ENCODE measurements at places on chromosomes 7 and 10.

- H3K36me3 ChIP-seq, result no peaks in the 10 kb centered on the region
- H3K4me3 ChIP-seq, result no peak overlapping the region
- peaks cover 4% of the 10 kb centered on the region for H3K4me1 ChIP-seq
- H3K27ac ChIP-seq, result no peak overlapping the region
- DNase-seq, result no peak
Observed at GRCh38 chr7:131238347-131238931, 89.2 kb upstream of the MKLN1 start.

DNA sequence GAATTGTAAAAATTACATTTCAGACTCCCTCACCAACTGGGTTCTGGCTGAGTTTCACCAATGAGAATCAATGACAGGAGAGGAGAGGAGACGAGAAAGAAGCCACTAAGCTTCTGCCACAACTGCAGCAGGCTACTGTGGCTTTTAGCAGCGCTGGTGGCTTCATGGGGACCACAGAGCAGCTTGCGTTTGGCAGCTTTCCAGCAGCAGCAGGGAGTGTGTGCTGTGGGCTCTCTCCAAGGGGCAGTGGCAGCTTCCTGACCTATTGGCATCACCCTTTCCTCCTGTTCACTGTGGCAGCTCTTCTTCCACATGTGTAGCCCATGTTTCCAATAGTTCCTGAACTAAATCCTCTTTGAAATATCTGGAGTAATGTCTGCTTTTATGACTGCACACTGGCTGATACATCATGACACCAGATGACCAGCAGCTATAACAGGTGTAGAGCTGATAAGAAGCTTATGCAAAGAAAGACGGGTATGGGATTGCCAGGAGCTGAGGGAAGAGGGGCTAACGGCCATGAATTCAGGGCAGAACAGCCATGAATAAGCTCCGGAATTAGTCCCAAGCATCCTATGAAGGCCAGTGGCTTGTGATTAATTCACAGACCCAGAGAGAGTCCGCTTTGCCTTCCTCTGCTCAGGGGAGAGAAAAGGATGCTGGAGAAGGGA lies 46.8 kb downstream of the KCNH2 start:
- H3K27me3 ChIP-seq, result peaks cover 22% of the 10 kb centered on the region
- no peaks in the 10 kb centered on the region for H3K4me1 ChIP-seq
- H3K27ac ChIP-seq, result no peak overlapping the region
- DNase-seq, result no peak
- no peak overlapping the region for H3K4me3 ChIP-seq
- H3K36me3 ChIP-seq, result no peaks in the 10 kb centered on the region

- H3K4me1 ChIP-seq, result no peaks in the 10 kb centered on the region
- no peak overlapping the region for H3K27ac ChIP-seq
- no peak overlapping the region for H3K4me3 ChIP-seq
- H3K27me3 ChIP-seq, result no peaks in the 10 kb centered on the region
Observed at GRCh38 chr7:34772296-34772938, 114.4 kb downstream of the NPSR1 start.

DNA sequence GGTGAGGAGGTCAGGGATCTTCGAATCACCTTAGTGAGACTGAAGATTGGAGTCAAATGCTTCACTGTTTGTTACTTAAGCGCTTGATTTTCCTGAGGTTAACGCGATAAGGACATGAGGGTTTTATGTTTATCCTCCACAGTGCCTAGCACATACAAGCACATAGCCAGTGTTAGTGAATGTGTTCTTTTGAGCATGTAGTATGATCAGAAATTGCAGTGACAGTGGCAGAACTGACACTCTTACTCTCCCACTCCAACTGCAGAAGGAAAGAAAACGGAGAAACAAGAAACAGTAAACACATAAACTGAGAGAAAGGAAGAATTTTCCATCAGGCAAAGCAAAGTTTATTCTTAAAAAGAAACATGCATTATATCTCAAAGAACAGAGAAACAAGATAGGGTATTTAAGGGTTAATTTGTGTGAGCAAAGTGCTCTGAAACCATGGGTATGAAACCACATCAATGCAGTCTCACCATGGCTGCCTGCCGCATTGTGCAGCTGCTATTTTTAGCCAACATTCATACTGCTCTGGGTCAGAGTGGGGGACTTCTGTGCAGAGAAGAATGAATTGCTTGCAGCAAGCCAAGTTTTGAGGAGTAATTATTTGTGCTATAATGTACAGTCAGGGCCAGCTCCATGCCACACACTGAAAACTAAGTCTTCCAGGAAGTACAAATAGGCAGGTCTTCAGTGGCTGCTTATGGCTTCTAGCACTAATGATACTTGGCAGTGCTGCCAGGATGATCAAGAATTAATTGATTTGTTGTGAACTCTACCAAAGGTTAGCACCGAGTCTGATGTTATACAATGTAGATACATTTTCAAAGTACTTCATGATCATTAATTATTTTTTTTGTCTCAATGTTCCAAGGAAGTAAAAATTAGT lies 152.0 kb downstream of the MACC1 start:
- no peaks in the 10 kb centered on the region for H3K36me3 ChIP-seq
- H3K27me3 ChIP-seq, result no peaks in the 10 kb centered on the region
- no peak overlapping the region for H3K4me3 ChIP-seq
- DNase-seq, result no peak
